Glutamatergic neuron (in vitro differentiated cells): ENCODE measurements at places on chromosomes 1 and 21. TPM values are rescaled to one million over a fixed set of nuclear protein-coding genes. Genes with fewer than 3 reads are reported as not detected.

DNA sequence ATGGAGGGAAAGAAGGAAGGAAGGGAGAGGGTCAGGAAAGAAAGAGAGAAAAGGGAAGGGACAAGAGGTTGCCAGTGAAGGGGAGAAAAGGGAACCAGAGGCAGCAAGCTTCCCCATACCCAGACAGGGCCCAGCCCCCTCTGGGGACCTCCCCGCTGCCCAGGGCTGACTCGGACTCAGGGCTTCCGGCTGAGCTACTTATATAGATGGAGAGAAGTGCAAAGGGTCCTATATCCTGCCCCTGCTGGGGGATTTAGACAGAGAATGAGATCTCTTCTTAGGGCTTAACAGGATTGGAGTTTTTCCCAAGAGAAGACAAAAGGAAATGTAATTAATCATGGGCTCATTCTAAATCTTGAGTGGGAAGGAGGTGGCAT, at the start of gene ETV3L:
Gene ETV3L, minus strand, starts transcription at position 176 of the 377 bp plus-strand sequence. CDS start 285 bp downstream, outside the sequence.
- H3K4me3 ChIP-seq: no peak within 1 kb of the TSS
- H3K36me3 ChIP-seq: no peaks in the 10 kb centered on the region
- H3K4me1 ChIP-seq: peaks cover 5% of the 10 kb centered on the region
- H3K27me3 ChIP-seq: peaks cover 10% of the 10 kb centered on the region

GRCh38 chr1:217718873-217719272, 87.7 kb downstream of the SPATA17 start:
- H3K36me3 ChIP-seq: no peaks in the 10 kb centered on the region
- DNase-seq: no peak
- H3K27me3 ChIP-seq: no peaks in the 10 kb centered on the region
- H3K27ac ChIP-seq: no peak overlapping the region
- no peak overlapping the region for H3K4me3 ChIP-seq

Gene PALMD
- 5.1 TPM for total RNA-seq

- DNase-seq: no peak
- H3K27ac ChIP-seq: no peak overlapping the region
- H3K4me3 ChIP-seq: no peak overlapping the region
- no peaks in the 10 kb centered on the region for H3K27me3 ChIP-seq
These were observed 7.5 kb upstream of the ASH1L start for GRCh38 chr1:155569988-155570592.

DNA sequence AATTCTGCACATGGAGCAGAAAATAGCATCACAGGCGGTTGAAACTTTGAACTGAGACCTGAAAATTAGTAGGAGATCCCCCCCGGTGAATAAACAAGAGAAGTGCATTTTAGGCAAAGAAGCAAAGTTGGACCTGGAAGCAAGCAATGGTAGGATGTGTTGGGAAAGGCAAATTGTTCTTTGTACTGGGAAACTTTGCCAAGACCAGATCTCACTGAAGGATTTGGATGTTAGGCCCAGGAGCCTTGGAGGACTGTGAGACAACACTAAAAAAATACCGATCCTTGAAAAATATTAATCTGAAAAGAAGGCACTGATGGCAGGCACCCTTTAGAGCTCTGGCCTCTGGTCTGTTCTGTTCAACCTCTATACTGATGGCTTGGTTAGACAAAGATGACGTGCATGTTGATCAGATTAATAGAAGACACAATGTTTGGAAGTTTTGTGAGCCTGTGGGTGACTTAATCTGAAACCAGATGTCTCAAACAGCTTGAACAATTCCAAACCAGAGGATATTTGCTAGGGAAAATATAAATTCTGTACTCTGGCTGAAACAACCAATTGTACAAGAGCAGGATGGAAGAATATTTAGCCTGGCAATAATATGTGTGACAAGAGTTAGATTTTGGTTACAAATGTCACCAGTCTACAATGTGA, 108.4 kb downstream of the ROR1 start:
- no peak for DNase-seq
- H3K4me3 ChIP-seq: no peak overlapping the region
- H3K4me1 ChIP-seq: peaks cover 17% of the 10 kb centered on the region
- no peaks in the 10 kb centered on the region for H3K36me3 ChIP-seq

Gene DESI2
- 25.9 TPM for total RNA-seq

GRCh38 chr1:45103534-45103933, 91.5 kb downstream of the UROD start:
- DNase-seq: no peak
- H3K4me3 ChIP-seq: no peak overlapping the region
- peaks cover 1% of the 10 kb centered on the region for H3K27me3 ChIP-seq
- H3K4me1 ChIP-seq: no peaks in the 10 kb centered on the region
- H3K27ac ChIP-seq: no peak overlapping the region
